Mesenteric fat pad (tissue), 1 donor: ENCODE measurements at places on chromosomes 7 and 10.

GRCh38 chr10:30743586-30743985 lies 114.0 kb upstream of the LYZL2 start:
- no peak for DNase-seq

DNA sequence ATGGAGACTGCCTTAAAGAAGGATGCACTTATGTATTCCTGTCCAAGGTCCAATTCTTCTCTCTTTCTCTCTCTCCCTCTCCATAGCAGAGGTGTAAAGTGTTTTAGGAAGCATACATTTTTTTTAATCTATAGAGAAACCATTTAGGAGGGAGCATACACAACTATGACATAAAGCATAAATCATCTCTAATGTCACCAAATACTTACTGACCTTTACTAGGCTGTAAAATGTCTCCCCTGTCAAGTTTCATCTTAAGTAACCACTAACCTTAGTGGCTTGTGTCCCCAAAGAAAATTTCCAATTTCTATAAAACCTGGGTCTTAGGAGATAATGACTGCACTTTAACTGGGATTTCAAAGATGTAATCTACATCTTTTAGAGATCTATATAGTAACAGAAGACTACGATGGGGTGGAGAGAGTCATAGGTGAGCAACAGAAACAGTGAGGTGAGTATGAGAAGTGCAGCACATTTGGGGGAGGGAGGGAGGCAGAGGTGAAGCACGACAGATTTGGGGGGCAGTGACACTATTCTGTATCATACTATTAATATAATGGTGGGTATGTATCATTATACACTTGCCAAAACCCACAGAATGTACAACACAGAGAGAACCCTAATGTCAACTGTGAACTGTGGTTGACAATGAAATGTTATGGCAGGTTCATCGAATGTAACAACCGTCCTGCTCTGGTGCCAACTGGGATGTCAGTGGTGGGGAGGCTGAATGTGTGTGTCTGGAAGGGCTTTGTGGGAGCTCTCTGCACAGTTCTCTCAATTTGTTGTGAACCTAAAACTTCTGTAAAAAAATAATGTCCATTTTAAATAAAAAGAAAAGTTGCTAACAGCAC lies 79.5 kb downstream of the PIP4K2A start:
- no peak for DNase-seq

DNA sequence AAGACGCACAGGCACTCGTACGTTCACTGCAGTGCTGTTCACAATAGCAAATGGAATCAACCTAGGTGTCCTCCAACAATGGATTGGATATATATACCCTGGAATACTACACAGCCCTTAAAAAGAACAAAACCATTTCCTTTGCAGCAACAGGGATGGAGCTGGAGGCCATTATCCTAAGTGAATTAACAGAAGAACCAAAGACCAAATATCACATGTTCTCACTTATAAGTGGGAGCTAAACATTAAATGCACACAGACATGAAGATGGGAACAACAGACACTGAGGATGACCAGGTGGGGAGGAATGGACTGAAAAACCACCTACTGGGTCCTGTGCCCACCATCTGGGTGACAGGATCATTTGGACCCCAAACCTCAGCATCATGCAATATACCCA lies 52.0 kb upstream of the EBF3 start:
- no peak for DNase-seq

DNA sequence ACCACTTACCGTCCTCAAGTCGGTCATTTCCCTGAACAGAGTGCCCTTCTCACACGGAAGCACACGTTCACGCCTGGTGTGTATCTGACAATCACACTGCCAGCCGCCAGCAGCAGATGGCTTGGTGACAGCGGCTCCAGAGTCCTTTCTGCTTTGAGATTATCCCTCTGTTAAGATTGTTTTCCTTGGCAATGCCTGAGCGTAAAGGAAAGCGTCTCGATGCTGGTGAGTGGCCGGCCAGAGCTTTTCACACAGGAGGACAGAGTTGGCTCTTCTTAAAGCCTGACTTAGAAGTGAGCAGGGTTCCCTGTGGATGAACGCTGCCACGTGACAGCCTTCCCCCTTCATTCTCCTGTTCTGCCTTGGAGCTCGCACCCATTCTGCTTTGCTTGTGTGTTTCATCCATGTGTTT lies 22.1 kb upstream of the PRKAR1B start:
- no peak for DNase-seq

DNA sequence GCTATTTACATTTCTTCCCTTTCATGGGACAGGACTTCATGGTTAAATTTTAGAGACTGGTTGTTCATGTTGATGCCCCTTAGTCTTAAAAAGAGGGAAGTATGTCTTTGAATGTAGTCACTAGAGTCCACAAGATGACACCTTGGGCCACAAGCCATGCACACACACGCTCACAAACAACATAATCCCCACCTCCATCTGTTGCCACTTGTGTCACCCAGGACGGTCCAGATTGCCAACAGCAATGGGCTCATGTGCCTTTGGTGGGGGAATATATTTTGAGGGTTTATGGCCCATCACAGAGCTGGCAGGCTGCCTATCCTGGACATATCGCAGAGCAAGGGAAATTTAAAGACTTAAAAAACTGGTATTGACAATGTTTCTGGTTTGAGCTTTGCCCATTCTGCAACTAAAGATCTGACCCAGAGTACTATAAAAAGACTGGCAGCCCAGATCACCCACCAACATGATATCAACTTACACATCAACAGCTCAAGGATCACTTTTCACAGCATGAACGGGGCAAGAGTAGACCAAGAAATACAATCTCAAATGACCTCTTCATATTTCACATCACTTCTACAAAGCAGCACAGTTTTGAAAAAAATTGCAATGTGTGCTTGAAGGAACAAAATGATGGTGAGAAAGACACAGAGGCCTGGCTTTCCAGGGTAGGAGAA lies 50.5 kb downstream of the STRA8 start:
- no peak for DNase-seq

GRCh38 chr7:124375391-124375790 lies 342.5 kb upstream of the TMEM229A start:
- DNase-seq = no peak

DNA sequence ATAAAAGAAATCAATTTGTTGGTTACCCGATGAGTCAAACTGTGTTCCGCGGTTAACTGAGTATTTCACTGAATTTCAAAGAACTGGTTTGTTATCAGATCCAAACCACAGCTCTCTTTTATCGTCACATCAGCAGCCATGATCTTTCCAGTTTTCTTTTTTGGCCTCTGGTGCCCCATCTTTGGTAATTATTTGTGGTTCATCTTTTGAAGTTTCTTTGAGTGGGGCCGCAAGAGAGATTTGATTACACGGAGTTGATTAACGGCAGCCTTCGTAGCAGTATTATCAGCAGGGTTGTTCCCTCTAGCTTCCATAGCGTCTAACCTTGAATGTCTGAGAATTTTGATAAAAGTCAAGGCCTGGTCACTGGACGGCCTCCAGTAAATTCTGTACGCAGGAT lies 154.9 kb upstream of the TNRC18 start:
- DNase-seq = no peak

GRCh38 chr7:108178398-108178797 lies 48.2 kb upstream of the LAMB4 start:
- no peak for DNase-seq

GRCh38 chr7:126302639-126303038 lies 950.1 kb downstream of the GRM8 start:
- DNase-seq = no peak

GRCh38 chr10:13961097-13961496 lies 369.6 kb downstream of the FRMD4A start:
- no peak for DNase-seq

DNA sequence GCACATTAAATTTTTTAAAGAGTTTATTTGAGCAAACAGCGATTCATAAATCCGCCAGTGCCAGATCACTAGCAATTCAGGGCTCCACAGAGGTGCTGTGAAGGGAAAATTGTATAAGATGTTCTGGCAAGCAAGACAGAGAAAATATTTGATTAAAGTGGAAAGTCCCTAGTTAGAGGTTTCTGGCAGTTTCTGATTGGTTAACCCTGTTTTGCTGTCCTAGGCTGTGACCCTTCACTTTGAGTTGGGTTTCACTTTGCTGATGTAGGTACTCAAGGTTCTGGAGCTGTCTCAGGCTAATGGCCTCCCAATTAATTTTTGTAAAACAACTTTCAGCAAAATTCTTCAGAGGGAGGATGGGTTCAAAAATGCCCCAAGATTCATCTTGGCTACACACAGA lies 79.4 kb upstream of the NXPH1 start:
- no peak for DNase-seq

- no peak for DNase-seq
These were observed 561.7 kb downstream of the SDK1 start for GRCh38 chr7:3862774-3863173.
